Calu3 (cell line): ENCODE measurements at places on chromosomes 7 and 10.

- no peaks in the 10 kb centered on the region for H3K27me3 ChIP-seq
- peaks cover 44% of the 10 kb centered on the region for H3K4me1 ChIP-seq
- no peaks in the 10 kb centered on the region for H3K36me3 ChIP-seq
- peak overlapping the region; percentile 94 for H3K27ac ChIP-seq
Measured at GRCh38 chr7:139680676-139681462, 96.9 kb downstream of the HIPK2 start.

DNA sequence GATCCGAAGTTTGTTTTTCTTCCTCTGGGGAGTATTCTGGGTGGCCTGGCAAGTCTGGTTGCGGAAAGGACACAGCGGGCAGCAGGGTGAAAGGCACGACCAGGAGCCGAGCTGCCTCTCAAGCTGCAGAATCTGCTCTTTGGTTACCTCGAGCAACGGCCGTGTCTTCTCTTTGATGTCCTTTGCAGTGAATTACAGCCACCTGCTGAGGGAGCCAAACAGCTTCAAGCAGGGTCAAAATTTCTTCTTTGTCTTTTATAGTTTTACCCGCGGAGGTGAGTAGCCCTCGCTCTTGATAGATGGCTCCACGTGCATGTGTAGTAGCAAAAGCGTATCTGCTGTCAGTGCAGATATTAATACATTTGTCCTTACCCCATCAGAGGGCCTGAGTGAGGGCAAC is 177.3 kb upstream of the MBL2 start:
- H3K4me1 ChIP-seq: no peaks in the 10 kb centered on the region
- peak; percentile 10 for DNase-seq
- no peaks in the 10 kb centered on the region for H3K36me3 ChIP-seq

- H3K4me1 ChIP-seq: peaks cover 38% of the 10 kb centered on the region
- peak overlapping the region; percentile 47 for H3K27ac ChIP-seq
- H3K4me3 ChIP-seq: no peak overlapping the region
Measured at GRCh38 chr7:151550656-151551286, 31.1 kb upstream of the RHEB start.

GRCh38 chr10:5527332-5528200 is 2.8 kb downstream of the CALML3 start:
- H3K27ac ChIP-seq: no peak overlapping the region
- H3K36me3 ChIP-seq: no peaks in the 10 kb centered on the region
- no peaks in the 10 kb centered on the region for H3K4me1 ChIP-seq
- H3K27me3 ChIP-seq: no peaks in the 10 kb centered on the region
- DNase-seq: no peak

DNA sequence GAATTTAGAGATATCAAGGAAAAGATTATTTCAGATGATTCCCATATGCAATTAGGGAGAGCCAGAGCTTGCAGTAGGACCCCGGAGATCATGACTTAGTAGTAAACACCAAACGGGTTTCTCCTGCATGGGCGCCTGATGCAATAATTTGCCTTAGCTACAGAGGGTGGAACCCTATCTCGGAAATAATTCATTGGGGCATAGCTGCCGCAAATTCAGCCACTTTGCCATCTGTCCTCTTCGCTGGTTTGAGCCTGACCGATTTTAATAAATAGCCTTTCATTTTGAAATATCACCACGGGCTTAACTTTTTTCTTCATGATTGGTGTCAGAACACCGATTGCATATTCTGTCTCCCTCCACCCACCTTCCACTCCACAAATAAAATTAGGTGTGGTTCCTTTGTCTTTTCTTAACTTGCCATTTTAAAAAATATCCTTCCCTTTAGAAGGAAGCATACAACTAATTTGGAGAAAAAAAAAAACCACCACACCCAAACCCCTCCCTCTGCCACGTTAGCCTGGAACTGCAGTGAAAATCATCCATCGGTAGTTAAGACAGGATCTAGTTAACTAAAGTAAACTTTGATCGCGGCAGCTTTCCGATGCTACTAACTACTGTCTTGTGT is 1.4 kb downstream of the GARS1 start:
- H3K4me1 ChIP-seq: peaks cover 26% of the 10 kb centered on the region
- peak overlapping the region; percentile 99 for H3K27ac ChIP-seq
- H3K4me3 ChIP-seq: peak overlapping the region; percentile 91
- H3K36me3 ChIP-seq: peaks cover 81% of the 10 kb centered on the region
- no peaks in the 10 kb centered on the region for H3K27me3 ChIP-seq

DNA sequence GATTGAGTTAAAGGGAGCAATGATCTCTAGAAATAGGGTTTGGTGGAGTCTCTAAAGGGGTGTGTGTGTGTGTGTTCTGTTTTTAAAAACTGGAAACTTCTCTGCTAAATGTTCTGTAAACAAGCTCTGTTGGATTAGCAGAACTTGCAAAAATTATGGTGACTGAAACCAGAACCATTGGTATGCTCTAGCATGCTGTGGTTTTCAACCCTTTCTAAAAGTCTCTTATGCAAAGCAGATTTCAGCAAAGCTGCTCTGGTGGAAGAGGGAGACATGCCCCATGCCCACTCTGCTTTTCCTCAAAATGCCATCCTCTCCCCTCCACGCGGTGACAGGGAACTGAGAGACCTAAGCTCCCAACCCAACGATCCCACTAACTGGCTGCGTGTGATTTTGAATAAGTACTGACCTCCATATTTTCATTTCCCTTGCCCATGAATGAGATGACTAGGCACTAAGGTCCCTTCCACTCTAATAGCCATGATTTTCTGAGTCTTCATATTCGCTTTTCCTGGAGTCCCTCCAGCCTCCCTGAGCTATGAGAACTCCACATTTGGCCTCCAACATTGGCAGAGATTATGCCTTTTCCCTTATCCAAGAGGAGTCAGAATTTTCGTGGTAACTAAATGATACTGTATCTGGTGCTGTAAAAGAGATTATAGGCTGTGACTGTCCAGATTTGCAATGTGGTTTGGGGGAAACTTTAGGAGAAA is 117.3 kb upstream of the PALS2 start:
- no peak for DNase-seq
- H3K27ac ChIP-seq: no peak overlapping the region
- H3K4me3 ChIP-seq: no peak overlapping the region
- no peaks in the 10 kb centered on the region for H3K36me3 ChIP-seq
- H3K4me1 ChIP-seq: peaks cover 10% of the 10 kb centered on the region

DNA sequence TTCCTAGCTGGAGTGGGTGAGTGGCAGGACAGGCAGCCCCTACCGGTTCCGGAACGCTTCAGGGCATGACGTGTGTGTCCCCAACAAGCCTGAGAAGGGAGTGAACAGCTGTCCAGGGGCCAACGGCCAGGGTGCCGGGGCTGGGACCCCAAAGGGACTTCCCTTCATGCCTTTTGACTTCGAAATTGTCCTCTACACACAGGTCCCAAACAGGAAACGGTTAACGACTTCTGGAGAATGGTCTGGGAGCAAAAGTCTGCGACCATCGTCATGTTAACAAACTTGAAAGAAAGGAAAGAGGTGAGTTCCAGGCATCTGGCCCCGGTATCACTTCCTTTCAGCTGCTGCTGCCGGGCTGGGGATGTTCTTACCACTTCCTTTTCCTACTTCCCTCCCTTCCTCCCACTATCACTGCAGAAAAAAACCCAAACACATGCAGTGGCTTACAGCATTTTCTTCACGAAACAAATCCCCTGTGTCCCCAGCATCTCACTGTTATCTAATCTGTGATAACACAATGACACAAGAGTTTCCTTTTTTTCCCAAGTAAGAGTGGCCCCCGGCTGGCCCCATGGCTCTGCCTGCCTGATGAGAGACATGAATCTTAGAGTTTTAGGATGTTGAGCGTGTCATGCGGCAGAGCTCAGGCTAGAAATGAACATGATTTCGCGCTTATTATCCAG is 63.2 kb downstream of the MKI67 start:
- DNase-seq: no peak
- no peak overlapping the region for H3K4me3 ChIP-seq
- no peak overlapping the region for H3K27ac ChIP-seq
- no peaks in the 10 kb centered on the region for H3K27me3 ChIP-seq
- no peaks in the 10 kb centered on the region for H3K4me1 ChIP-seq

DNA sequence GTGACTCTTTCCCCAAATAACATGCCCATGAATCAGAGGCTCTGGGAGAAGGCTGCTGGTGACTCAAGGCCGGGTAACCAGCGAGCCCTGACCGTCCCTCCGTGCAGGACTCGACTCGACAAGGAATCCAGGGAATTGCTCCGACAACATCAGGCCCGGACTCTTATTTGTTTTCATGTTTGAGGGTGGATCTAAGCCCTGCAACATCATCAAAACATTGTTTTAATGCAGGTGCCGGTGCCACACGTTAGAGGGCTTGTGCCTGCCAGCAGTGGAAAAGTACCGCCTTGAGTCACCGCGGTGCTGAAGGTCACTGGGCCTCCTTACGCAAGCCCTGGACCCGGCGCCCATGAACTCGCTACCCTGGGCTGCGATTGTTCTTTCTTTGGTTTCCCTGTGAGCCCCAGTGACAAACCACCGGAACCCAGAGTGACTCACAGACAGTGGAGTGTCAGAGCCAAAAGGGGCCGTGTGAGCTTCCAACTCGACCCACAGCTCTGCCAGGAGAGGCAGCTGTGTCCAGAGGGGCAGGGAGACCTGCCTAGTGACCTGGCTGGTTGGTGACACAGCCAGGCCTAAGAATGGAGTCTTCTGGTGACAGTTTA is 139.4 kb upstream of the SHH start:
- DNase-seq: peak; percentile 91
- peak overlapping the region; percentile 97 for H3K27ac ChIP-seq
- H3K4me3 ChIP-seq: peak overlapping the region; percentile 54
- H3K27me3 ChIP-seq: no peaks in the 10 kb centered on the region
- H3K36me3 ChIP-seq: peaks cover 20% of the 10 kb centered on the region

DNA sequence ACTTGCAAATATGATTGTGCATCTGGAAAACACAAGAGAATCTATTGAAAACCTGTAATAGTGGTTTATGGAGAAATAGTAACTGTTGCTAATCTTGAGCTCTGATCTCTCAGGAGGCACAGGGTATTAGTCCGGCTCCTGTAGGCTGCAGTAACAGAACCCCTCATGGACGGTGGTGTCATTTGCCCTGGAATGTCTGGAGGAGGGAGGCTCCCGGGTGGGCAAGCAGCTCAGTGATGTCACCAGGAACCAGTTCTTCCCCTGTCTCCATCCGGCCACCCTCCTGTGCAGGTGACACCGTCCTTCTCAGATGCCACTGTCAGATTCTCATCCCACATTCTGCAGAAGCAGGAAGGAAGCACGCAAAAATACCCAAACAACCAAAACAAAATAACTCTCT is 29.3 kb downstream of the INPP5A start:
- no peak overlapping the region for H3K4me3 ChIP-seq
- H3K27ac ChIP-seq: no peak overlapping the region

DNA sequence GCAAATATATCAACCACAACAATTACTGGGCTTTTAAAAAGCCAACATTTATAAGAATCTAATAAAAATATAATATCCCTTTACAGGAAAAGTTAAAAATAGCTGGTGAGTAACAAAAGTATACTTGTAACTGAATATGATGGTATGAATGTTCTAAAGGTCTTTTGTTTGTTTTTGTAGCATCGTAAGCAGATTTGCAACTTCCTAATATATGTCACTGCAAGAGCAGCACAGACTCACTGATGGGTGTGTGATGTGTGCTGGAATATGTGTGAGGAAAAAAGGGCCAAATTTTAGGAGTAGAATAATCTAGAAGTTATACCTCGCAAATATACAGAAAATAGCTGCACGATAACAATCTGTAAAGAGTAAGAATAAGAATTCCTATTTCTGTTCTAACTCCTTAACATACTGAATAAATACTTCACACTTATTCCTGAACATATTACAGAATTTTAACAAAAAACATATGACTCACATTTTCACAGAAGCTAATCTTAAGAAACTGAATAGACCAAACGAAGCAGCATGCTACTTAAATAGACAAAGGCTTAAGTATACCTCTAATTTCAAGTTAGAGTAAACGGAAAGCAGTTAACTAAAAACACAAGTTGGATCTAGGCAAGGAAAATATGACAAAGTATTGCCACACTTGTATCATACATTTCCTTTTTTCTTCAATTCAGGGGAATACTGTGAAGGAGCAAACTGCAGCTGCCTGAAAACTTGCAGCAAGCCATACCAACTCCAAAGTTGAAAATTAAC is 9.6 kb downstream of the ETV1 start:
- H3K36me3 ChIP-seq: peaks cover 10% of the 10 kb centered on the region
- DNase-seq: no peak
- H3K27ac ChIP-seq: peak overlapping the region; percentile 87
- no peaks in the 10 kb centered on the region for H3K27me3 ChIP-seq
- peak overlapping the region; percentile 59 for H3K4me3 ChIP-seq

DNA sequence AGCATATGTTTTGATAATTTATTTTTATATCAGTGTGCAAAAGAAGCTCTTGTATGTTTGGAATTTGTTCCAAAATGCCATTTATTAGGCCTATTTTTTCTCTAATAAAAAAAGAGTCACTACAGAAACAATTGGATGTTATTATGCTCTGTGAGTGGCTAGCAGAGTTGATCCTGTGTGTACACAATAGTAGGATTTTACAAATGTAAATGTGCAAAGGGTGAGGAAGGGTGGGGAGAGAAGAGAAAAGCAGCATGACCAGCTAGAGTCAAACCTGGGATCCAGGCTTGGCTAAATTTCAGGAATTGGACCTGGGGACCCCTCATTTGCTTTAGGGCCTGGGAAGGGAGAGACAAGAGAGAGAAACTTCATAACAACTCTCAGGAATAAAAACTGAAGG is 32.5 kb downstream of the SEMA3A start:
- H3K4me3 ChIP-seq: no peak overlapping the region
- peaks cover 2% of the 10 kb centered on the region for H3K4me1 ChIP-seq
- DNase-seq: no peak
- H3K27ac ChIP-seq: no peak overlapping the region
- no peaks in the 10 kb centered on the region for H3K27me3 ChIP-seq

GRCh38 chr7:107044347-107045194 is at the start of gene PRKAR2B:
Gene PRKAR2B (plus strand): TSS chr7:107044705. CDS start chr7:107044908, 203 bp downstream.
- peaks cover 18% of the 10 kb centered on the region for H3K4me1 ChIP-seq
- H3K4me3 ChIP-seq: peak within 1 kb of the TSS; percentile 66
- peaks cover 18% of the 10 kb centered on the region for H3K27me3 ChIP-seq

DNA sequence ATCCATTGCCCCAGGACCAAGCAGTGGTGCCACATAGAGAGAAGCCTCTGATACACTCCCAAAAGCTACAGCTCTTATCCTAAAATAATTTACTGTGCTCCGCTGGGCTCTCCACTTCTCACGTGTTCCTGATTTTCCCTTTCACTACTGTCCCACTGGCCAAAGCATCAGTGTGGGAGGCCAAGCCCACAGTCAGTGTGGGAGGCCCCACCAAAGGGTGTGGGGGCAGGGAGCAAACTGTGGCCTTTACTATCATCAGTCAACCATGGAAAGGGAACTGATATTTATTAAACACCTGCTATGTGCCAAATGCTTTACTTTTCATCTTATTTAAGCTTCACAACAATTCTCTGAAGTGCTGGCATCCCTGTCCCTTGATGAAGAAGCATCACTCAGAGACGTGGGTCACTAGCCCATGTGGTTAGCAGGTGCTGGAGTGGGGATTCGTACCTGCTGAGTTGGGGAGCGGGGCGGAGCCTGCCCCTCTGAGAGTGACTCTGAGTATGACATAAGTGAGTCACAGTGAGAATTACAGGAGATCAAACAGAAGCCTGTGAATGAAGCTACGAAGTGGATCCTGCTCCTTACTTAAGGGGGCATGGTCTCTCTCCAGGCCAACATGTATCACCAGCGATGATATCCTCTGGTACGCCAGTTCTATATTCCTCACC is 50.4 kb downstream of the PYROXD2 start:
- H3K27me3 ChIP-seq: no peaks in the 10 kb centered on the region
- no peak for DNase-seq
- H3K36me3 ChIP-seq: no peaks in the 10 kb centered on the region
- peaks cover 36% of the 10 kb centered on the region for H3K4me1 ChIP-seq
- H3K4me3 ChIP-seq: no peak overlapping the region
- no peak overlapping the region for H3K27ac ChIP-seq
